Activated CD4-positive, alpha-beta T cell treated with anti-CD3 and anti-CD28 coated beads for 24 hours (primary cell): ENCODE measurements at places on chromosomes 3 and 15.

DNA sequence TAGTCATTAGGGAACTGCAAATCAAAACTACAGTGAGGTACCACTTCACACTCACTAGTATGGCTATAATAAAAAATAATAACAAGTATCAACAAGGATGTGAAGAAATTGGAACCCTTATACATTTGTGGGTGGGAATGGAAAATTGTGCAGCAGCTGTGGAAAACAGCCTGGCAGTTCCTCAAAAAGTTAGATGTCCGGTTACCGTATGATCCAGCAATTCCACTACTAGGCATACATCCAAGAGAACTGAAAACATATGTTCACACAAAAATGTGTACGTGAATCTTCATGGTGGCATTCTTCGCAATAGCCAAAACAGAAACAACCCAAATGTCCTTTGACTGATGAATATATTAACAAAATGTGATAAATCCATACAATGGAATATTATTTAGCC, 187.9 kb upstream of the LYSMD4 start:
- no peak for DNase-seq

- DNase-seq, result no peak
Observed at GRCh38 chr15:96335411-96336024, 5.0 kb downstream of the NR2F2 start.

DNA sequence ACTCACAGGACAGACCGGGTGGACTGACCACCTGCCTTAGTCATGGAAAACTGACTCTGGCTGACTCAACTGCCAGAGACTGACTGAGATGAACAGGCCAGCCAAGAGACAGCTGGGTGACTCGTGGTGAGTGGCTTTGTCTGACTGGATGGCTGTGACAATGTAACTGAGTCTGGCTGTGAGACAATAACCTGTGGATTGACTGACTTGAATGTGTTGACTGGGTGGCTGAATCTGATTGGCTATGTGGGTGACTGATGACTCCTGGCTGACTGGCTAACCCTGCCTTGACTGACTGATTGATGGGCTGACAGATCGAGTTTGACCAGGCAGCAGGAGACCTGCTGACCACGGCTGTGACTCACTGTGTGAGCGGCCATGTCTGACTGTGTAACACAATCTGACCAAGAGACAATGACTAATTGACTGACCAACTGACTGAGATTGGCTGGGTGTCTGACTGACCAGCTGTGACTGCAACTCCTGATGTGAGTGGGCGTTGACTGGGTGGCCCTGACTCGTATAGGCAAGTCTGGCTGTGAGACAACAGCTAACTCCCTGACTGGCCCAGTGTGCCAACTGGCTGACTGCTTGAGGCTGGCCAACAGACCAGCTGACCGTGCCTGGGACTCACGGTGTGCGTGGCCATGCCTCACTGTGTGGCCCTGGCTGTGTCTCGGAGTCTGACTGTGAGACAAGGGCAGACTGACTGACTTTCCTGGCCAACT, 509.1 kb downstream of the SHQ1 start:
- DNase-seq, result peak; percentile 45

- no peak for DNase-seq
Observed at GRCh38 chr3:147358144-147358992, 48.0 kb downstream of the ZIC4 start.

GRCh38 chr3:53167418-53168174, 6.6 kb downstream of the PRKCD start:
- no peak for DNase-seq

- no peak for DNase-seq
Observed at GRCh38 chr15:74840851-74841775, 1.8 kb downstream of the ULK3 start.
